Lung (tissue), 17 donors: ENCODE measurements at places on chromosomes 13 and 19.

DNA sequence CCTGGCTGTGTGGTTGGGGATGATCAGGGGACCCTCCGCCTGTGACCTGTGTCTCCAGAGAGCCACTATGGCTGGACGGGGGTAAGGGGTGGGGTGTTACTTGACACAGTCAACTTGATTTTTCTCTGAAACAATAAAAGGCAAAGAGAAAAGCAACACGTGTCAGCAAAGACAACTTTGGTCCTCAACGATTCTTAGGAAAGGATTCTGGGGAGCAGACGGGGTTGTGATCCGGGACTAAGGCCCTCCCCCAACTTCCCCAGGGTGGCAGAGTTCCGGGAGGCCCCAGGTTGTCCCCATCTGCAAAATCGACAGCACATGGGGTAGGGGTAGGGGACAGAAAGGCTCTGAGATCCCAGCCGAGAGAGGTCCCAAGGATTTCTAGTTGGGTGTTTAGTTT, 46.2 kb downstream of the COLGALT1 start:
- no peak for DNase-seq

DNA sequence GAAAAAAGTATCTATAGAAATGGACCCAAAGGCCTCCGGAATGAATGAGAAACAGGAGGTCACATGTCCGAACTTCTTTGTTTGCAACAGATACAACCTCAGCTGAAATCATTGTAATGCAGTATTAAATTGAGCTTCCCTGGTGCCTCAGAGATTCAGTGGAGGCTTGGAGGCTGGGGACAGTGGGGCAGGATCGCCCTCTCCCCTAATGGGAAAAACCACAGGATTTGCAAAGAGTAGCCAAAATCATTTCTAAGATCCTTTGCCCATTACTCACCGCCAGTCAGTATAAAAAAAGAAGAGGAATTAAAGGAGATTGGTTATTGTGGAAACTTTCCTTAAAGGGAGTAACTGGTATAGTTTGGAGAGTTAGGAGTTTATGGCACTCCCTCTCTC, 30.4 kb upstream of the IRS2 start:
- DNase-seq, result no peak

DNA sequence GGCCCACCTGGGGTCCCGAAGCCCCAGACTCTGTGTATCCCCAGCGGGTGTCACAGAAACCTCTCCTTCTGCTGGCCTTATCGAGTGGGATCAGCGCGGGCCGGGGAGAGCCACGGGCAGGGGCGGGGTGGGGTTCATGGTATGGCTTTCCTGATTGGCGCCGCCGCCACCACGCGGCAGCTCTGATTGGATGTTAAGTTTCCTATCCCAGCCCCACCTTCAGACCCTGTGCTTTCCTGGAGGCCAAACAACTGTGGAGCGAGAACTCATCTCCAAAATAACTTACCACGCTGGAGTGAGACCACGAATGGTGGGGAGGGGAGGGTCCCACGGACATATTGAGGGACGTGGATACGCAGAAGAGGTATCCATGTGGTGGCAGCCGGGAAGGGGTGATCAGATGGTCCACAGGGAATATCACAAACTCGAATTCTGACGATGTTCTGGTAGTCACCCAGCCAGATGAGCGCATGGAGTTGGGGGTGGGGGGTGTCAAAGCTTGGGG, 1.0 kb upstream of the ICAM5 start:
- peak; percentile 76 for DNase-seq

GRCh38 chr13:94988654-94989053, 276.3 kb upstream of the SOX21 start:
- DNase-seq, result no peak

DNA sequence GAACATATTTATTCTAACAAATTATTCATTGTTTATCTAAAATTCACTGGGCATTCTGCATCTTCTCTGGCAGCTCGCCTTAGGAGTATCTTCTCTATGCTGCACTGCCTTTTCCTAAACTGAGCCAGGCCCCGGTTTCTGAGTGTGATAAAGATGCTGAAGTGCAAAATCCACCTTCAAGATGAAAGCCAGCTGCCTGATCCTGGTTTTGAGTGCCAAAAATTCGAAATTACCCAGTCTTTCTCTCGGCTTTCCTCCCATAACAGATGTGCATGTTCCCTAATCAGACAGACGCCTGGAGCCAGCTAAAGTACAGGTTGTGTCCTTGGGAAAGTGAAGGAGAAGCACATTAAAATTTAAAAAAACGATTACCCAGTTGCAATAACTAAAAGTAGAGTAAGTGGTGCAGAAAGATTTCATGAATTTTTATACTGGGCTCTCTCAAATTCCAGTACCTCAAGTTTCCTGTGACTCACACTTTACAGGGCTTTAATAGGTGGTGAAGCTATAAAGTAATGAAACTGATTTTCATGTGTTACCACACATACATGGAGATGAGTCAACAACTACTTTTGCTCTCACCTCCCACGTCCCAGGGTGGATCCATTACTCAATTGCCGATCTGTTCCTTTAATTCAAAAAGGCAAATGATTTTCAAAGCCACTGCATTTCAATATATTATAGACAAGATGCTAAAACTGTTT, 65.0 kb upstream of the GTF2F2 start:
- DNase-seq, result peak; percentile 10

- no peak for DNase-seq
These were observed 114.8 kb upstream of the MIR17HG start for GRCh38 chr13:91232716-91233115.

GRCh38 chr13:32538621-32539246, at the start of gene N4BP2L2:
Gene N4BP2L2, minus strand, starts transcription at chr13:32538795. Its CDS starts 1,768 bp downstream, at chr13:32537027.
- DNase-seq, result peak; percentile 100

GRCh38 chr19:45218911-45219743, 26.1 kb downstream of the EXOC3L2 start:
- DNase-seq, result no peak

GRCh38 chr13:26721251-26722121, 39.1 kb downstream of the GPR12 start:
- no peak for DNase-seq

DNA sequence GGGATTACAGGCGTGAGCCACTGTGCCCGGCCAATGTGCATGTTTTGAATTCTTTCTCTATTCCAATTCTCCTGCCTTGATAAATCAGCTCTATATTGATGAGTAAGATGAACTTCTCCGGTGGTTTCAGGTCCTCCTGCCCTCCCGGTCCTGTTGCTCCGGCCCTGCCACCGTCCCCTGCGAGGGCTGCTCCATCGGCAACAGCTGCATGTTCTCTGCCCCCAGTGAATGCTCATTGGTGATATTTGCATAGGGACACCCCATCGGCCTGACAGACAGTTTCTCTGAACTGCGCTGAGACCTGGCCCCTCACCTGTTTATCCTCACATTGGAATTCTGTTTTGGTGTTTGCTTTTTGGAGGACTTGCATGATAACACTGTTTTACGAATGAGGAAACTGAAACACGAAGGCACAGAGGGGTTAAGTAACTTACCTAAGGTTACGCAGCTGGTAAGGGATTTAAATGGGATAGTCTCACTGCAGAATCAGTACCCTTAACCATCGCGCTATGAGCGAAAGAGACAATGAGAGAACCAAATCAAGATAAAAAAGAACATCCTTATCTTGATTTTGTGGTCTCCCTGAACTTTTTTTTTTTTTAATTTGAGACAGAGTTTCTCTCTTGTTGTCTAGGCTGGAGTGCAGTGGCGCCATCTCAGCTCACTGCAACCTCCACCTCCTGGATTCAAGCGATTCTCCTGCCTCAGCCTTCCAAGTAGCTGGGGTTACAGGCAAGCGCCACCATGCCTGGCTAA, 32.2 kb downstream of the ZNF557 start:
- no peak for DNase-seq
